NCI-H446 treated with DMSO at 0.1 percent for 48 hours (cell line): ENCODE measurements at places on chromosomes 2 and 18.

GRCh38 chr2:75634945-75635344 is 11.6 kb upstream of the MRPL19 start:
- DNase-seq: no peak

DNA sequence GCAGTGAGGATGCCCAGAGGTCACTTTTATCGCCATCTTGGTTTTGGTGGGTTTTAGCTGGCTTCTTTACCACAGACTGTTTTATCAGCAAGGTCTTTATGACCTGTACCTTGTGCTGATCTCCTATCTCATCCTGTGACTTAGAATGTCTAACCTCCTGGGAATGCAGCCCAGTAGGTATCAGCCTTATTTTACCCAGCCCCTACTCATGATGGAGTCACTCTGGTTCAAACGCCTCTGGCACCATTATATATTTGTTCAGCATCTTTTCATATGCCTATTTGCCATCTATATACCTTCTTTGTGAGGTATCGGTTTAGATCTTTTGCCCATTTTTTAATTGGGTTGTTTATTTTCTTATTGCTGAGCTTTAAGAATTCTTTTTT is 7.2 kb upstream of the CCNT2 start:
- no peak for DNase-seq

DNA sequence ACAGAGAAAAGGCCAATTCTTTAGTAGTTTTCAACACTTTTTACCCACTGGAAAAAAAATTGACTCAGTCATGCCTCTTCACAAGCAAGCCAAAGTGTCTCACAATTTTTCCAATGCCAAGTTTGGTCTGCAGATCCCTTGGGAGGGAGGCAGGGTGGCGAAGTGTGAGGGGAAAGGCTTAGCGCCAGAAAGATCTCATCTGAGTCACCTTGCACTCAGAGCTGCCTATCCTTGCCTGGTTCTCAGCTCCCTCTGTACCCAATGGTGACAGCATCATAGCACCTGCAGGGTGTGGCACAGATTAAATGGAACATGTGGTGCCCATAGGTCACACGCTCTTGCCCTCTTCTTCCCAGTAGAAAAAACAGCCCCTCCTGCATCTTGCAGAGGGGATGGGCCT is 55.2 kb upstream of the GYPC start:
- DNase-seq: no peak

DNA sequence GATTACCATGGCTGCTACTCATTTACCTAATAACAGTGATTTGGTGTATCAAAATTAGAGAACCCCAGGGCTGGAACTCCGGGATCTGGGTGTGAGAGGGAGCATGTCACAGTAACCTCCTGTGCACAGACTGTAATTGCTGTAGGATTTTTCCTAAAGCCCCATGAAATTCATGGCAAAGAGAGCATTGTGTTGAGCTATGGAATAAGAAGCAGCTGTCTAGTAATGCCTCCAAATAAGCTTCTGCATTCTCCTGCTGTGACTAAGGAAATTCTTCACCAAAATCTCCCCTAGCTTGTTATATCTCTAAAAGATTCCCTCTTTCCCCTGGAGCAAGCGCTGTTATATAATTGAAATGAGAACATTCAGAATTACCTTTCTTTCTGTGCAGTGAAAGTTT is 158.1 kb upstream of the SPATS2L start:
- DNase-seq: no peak

GRCh38 chr18:29156531-29156930 is 979.6 kb upstream of the CDH2 start:
- no peak for DNase-seq

- no peak for DNase-seq
Observed at GRCh38 chr18:76364282-76365259, 130.5 kb downstream of the ZNF516 start.

DNA sequence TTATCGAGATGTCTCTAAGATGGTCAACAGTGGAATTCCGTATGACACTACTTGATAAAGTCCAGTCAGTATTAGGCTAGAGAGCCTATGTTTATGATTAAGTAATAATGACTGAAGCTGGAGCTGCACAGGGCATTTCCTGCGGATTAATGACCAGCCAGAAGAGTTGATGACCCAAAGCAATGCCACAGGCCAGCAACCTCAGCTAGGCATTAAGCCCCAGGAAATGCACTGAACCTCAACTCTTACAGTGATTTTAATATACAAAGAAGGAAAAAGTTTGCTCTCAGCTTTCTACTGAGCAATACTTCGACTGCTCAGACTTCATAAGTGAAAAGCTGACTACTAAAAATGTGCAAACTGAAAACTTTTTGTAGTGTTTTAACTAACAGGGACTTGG is 3.9 kb downstream of the KCTD1 start:
- DNase-seq: no peak

GRCh38 chr2:168801961-168802858 is at the start of gene NOSTRIN:
Gene NOSTRIN, plus strand, starts transcription at chr2:168802637. Its CDS starts 10 bp downstream, at chr2:168802647.
- no peak for DNase-seq

GRCh38 chr2:120346667-120347358 is 877 bp downstream of the INHBB start:
- DNase-seq: no peak

DNA sequence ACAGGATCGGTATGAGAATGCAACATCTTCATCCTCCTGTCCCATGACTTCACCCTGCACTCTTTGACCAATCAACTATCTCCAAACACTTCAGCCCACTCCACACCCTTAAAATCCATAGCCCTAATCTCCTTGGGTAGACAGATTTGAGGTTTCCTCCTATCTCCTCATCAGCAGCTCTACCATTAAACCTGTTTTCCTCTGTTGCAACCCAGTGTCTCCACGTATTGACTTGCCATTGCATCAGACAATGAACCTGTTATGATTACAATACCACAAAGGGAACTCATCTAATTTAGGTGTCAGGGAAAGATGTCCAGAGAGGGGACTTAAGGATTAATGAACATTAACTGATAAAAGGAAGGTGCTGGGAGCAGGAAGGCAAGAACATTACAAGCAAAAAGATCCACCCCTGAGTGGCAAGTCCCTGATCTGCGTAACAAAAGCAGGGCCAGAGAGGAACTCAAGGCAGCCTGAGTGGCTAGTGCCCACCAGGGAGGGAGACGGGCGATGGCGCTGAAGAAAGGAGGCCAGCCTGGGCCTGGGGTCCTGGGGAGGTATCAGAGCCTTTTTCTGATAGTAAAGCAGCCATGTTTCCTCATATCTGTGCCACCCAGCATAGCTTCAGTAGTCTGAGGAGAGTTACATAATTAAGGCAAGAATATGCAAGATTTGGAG is 44.6 kb downstream of the AKAIN1 start:
- no peak for DNase-seq

- no peak for DNase-seq
Observed at GRCh38 chr2:1479346-1479745, 66.1 kb downstream of the TPO start.

- no peak for DNase-seq
Observed at GRCh38 chr2:135832891-135833290, 4.1 kb downstream of the LCT start.
